ENCODE measurements at places on chromosomes 11 and 22.

- no peak for DNase-seq
Observed at GRCh38 chr22:49514641-49515040, 313.0 kb downstream of the BRD1 start.

DNA sequence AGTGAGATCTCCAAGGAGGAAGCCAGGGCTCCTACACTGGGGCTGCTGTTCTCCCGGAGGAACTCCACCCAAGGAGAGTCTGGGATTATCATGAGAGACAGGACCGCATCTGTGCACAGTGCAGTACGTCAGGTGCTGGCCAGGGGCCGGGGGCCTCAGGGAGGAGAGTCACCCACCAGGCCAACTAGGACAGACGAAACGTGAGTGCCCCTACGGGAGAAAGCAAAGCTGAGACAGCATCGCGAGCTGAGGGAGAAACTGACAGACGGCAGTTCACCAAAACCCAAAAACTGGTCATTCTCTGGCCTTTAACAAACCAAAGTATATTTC lies 273.4 kb downstream of the BRD1 start:
- DNase-seq: no peak

GRCh38 chr11:71406681-71407080 lies 41.5 kb downstream of the DHCR7 start:
- DNase-seq: peak; percentile 8

DNA sequence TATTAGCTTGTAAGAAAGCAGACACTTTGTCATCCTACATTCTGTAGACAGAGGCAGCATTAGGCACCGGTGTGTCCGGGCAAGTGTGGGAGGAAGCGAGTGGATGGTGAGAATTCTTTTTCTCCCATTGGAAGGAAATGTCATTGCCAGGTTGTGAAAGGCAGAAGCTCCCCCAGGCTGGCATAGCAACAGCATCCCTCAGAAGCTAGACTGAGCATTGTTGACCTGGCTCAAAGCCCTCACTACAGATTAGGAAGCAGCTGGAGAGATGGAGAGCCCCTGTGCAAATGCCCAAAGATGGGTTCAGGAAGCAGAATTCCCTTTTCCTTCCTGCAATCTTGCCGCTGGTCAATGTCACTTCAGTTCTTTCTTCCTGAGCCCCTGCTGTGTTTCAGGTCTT lies 1299.3 kb downstream of the TBC1D22A start:
- DNase-seq: no peak

DNA sequence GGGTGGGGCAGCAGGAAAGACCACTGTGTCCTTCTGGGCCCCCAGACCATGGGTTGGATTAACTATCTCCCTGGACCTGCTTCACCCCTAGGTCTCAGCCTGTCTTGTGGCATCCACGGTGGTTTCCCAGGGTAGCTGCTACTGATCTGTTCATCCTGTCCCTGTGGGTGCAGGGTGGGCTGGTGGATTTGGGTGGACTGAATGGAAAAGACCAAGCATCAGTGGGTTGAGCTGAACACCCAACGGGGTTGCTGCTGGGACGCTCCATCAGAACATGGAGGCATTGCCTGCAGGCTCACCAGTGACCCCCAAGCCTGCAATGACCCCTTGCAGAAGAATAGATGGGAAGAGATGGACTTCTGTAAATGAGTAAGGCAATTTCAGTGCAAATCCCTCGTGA lies 812.1 kb downstream of the TBC1D22A start:
- DNase-seq: no peak

DNA sequence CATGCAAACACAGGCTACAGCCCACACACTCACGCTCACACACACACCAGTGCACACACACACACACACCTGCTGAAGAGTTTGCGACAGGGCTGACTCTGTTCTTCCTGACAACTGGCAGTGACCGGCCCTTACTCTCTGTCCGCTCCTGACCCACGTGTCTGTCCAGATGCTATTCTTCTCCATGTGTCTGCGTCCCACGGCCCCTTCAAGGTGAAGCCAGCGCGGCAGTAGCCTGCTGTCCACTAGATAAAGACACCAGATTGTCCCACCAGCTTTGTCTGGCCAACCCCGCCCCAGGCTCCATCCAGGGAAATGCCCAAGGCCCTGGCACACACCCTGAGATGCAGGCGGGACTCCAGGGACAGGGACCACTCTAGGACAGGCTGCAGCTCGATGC lies 713.9 kb downstream of the BRD1 start:
- no peak for DNase-seq

- no peak for DNase-seq
Observed at GRCh38 chr11:69366591-69366990, 72.6 kb downstream of the MYEOV start.

GRCh38 chr11:132300283-132300682 lies 929.9 kb downstream of the NTM start:
- DNase-seq: peak; percentile 43

DNA sequence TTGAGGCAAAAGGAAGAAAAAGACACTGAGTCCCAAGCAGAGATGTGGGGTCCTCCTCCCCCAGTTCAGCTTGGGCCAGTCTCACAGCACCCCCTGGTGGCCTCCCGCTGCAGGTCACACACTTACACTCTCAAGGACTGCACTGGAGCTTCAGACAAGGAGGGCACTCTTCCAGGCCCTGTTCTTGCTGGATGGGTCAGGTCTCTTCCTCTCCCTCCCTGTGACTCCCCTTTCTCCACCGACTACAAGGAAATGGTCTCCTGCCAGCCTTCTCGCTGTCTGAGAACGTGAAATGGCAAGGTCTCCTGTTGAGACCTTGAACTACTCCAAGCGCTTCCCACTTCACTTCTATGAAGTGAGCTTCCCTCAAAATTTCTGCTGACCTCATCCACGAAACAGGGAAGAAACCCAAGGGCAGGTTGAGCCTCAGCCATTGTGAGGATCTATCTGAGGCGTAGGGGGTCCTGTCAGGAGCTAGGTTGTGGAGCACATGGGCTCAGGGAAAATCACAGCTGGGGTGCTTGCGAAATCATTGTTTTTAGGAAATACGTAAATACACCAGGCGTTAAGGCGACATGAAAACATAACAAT lies 11.2 kb upstream of the IGLL1 start:
- peak; percentile 86 for DNase-seq

- DNase-seq: no peak
Observed at GRCh38 chr11:104464691-104465090, 300.7 kb upstream of the PDGFD start.

DNA sequence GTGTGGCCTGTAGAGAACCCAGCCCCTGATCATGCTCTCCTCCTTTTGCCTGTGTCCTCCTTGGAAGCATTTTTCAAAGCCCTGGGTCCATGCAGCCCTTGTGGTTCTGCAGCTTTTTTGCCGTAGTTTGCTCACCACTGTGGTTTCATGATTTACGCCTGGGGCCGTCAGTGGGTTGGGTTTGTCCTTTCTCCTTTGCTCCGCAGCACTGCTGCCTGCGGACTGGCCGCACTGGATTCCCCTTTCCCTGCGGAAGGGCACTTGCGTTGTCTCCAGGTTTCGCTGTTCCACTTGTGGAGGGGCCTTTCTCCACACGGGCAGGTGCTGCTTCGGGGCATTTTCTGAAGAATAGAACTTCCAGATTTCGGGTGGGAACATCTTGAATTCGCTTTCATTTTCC lies 1260.9 kb downstream of the BRD1 start:
- no peak for DNase-seq

Measured in D341Med (cell line).